ENCODE measurements at places on chromosomes 5 and 9.

- no peak for DNase-seq
Observed at GRCh38 chr5:121497176-121497575, 354.5 kb upstream of the FTMT start.

DNA sequence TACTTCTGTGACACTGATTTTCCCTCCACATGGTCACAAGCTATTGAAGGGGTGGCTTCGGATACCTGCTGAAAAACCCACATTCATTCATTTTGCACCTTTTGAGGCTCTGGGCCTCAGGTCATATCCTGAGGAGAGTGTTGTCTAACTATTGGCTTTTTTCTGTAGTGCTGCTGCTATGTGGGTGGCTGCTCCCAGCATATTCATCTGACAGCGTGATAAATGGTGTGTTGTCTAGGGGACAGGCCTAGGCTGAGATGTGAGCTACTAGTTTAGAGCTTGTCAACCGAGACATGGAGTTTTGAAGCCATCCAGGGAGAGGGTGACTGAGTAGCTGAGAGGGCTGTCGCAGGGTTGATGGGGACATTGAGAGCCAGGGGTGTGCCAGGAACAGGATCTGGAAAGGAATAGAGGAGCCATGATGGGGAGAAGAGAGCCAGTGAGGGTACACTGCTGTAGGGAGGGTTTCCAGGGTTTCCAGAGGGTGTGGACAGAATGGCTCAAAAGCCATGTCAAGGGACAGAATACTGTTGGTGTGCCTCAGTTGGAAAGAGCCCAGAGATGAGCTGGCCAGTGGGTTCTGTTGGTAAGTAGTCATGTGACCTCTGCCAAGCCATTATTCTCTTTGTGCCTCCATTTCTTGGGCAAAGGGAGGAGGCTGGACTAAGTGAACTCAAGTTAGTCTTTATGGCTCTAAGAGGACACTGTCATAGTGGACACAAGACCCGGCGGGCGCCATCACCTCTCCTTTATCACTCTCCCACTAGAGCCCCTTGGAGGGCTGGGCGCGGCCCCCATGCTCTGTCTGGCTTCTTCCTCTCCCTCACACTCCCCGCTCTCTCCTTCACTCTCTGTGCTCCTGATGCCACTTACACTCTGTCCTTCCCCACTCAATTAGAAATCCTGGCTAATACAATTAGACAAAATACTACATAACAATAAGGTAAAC lies 19.9 kb downstream of the ADCY2 start:
- DNase-seq: no peak

DNA sequence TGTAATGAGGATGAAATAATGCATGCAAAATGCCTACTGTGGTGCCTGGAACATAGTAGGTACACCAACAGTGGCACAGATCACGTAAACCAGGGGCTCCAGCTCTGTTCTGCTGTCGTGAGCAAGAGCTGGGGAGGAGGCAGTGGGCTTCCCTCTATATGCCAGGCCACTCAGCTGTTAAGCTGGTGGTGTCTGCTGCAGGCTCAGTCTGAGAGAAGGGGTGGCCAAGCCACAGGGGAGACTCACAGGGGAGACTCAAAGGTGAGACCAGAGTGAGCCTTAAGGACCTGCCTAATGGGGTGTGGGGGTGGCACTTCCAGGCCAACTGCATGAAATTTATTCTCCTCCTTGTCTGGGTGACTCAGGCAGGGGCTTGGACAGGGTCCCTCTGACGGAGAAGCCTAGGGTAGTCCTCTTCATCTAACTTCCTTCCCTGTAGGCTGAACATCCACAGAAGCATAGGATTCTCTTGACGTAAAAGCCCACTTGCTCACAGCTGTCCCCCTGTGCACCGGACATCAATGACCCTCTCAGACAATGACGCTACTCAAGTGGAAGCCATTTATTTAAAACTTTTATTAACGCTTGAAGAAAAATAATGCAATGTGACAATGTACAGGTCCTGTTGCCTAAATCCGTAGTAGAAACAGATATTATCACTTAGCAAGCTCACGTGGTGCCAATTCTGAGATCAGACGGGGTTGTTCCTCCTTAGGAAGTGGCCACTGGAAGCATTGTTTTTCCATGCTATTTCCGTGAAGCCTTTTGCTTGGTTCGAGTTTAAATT lies 13.9 kb downstream of the STC2 start:
- no peak for DNase-seq

DNA sequence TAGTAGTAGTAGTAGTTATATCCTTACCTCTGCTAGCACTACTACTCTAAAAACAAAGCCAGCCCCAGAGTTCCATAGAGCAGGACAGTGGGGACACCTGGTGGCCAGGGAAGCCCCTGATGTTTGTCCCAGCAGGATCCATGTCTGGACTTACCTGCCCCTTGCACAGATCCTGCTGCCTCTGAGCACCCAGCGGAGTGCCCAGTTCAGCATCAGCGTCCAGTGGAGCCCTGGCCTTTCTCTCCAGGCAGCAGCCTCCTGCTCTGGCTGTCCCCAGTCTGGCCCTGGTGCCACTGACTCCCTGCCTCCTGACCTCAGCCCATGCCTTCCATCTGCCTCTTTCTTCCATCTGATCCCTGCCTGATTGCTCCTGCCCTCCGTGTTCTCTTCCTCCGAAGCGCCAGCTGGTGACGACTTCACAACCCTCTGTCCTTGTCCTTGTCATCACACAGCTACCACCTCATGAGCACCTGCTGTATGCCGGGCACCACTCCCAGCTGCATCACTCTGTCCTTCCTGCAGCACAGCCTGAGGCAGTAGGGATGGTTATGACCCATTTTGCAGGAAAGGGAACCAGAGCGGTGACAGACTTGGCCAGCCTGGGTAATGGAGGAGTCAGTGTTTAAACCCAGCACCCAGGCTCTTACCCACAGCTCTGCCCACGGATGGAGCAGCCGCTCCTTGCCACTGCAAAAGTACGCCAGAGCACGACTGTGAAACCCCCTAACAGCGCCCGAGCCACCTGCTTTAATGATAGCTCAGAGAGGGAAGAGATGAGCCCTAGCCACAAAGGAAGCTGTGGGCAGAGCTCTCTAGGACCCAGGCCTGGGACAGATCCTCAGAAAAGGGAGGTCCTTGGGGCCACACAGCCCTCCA lies 11.5 kb downstream of the SARDH start:
- DNase-seq: peak; percentile 54

DNA sequence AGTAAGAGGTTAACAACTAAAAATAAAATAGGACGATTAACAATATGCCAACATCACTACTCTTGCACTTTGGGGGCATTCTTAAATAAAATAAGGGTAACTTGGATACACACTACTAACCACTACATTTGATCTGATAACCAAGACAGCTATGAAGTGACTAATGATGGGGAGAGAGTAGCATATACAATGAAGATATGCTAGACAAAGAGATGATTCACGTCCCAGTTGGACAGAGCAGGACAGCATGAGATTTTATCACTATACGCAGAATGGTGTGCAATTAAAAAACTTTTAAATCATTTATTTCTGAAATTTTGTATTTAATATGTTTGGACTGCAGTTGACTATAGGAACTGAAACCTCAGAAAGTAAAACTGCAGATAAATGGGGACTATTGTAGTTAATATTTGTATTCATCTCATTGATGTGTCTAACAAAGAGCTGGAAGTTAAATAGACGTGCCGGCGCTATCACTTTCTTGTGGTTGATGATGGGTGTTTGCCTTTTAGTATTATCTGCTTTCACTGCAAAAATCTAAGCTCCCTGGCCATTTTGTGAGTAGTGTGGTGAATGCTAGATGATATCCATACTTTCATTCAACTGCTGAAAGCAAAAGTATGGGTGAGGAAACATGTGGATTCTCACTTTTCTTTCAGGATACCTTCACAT lies 18.7 kb downstream of the GIN1 start:
- DNase-seq: no peak

- DNase-seq: no peak
Observed at GRCh38 chr9:131771646-131772045, 31.8 kb upstream of the RAPGEF1 start.

DNA sequence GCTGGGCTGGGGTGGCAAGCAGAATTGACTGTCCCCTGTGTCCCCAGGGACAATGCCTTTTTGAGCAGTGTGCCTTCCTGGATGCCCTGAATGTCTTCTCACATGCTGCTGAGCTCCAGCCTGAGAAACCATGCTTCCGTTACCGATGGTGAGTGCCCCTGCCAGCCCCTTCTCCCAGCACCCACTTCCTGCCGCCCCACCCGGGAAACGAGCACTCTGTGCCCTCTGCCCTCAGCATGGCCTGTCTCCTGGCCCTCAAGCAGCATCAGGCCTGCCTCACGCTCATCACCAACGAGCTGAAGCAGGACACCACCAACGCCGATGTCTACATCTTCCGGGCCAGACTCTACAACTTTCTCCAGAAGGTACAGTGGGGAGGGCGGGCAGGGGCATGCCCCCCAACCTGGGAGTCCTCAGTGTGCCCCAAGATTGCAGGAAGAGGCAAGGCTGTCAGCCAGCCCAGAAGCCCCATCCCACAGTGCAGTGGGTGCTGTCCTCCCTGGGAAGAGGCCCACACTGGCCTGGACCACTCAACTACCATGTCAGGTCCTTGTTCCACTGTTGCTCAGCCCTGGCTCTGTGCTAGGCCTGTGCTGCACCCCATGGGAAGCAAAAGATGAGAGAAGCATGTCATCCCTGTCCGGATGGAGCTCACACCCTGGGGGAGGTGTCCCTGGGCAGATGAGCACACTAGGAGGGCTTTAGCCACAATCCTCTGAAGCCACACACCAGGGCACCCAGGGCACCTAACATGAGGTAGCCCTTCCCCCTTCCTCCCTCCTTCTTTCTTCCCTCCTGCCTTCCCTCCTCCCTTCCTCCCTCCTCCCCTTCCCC lies 4.4 kb downstream of the TTC16 start:
- DNase-seq: no peak

DNA sequence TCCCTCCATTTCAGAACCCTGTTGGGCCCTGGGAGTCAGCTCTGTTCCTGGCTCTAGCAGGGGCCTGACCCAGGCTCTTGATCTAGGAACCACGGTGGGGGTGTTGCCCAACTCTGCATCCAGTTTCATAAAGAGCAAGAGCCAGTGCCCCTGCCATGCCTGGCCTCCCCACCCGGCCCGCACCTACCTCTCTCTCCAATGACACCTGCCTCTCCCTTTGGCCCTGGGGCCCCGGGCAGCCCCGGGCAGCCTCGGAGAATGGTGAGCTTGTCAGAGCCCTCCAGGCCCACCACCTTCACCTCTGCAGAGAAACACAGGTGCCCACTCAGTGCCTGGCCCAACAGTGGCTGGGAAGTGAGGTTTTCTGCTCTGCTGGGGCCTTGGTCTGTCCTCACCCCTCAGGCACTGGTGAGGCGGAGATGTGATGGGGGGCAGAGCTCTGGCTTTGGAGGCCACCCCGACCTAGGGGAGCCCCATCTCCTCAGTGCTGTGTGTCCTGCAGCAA lies 1.5 kb downstream of the FCN1 start:
- DNase-seq: no peak

DNA sequence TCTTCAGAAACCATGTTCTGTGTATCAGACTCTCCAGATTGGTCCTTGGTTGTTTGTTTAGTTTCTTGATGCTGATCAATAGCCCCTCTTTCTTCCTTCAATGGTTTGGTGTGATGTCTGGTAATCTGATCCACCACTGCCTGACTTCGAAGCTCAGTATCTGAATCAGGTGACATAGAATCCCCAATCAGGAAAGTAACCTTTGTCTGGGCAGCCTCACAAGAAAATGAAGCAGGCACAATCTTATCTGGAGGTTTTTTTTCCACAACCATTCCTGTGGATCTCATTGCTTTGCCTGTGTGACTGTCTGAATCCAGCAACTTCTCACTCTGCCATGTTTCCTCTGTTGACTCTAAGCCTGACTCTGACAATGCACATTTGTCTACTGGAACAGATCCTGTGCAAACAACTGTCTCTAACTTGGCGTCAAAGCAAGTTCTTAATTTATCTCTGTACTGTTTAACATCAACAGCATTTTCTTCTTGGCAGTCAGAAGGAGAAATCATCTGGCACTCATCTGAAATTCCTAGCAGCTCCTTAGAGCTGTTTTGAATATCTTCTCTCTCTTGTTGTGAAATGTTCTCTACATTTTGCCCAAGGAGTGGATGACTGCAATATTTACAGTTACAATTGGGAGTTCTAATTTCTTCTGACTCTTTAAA lies 37.1 kb upstream of the RAPGEF6 start:
- no peak for DNase-seq

DNA sequence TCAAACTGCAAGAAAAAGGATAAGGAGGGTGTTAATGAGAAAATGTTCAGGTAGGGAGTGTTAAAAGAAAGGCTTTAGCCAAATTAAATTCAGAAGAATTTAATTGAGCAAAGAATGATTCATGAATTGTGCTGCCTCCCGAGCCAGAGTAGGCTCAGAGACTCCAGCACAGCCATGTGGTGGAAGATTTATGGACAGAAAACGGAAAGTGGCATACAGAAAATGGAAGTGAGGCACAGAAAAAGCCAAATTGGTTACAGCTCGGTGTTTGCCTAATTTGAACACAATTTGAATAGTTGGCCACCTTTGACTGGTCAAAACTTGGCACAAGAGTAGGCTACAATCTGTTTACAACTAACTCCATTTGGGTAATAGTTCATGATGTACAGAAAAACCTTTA lies 9.6 kb upstream of the SLC30A5 start:
- DNase-seq: no peak

DNA sequence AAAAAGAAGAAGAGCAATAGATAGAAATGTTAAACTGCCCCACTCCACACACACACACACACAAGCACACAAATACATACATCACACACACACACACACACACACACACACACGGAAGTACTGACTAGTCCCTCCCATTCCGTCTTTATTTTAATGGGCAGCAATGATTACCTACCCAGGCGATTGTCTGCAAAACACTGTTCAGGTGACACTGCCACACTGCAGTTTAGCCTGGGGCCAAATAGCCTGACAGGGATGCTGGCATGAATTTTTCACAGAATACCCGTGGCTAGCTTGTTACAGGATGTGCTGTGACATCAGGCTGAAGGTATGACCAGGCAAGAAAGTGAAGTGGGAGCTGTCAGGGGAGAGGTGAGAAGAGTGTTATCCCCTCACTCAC lies 86.9 kb downstream of the FRMD3 start:
- DNase-seq: no peak

DNA sequence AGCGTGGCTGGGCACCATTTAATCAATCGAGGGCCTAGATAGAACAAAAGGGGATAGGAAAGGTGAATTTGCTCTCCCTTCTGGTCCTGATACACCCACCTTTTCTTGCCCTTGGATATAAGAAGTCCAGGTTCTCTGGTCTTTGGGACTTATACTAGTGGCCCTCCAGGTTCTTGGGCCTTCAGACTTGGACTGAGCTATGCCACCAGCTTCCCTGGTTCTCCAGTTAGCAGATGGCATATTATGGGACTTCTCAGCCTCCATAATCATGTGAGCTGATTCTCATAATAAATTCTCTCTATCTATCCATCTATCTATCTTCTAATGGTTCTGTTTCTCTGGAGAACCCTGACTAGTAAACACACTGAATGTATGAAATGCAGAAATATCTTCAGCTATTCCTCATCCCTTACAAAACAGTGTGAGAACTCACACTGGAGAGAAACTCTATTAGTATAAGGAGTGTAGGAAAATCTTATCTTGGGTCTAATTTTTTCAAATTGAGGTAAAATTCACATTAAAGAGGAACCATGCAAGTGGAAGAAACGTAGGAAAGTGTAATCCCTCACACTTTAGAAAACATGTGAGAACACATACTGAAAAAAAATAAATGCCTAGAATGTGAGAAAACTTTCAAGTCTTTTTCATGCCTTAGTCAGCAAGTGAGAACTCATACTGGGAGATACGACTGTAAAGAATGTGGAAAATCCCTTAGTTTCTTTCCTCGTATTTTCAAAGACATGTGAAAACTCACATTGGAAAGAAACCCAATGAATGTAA lies 15.5 kb downstream of the PCDHB15 start:
- no peak for DNase-seq

Measured in activated CD4-positive, alpha-beta T cell treated with anti-CD3 and anti-CD28 coated beads for 1 hour (primary cell).